AG08395 (cell line): ENCODE measurements at places on chromosomes 2 and 18.

DNA sequence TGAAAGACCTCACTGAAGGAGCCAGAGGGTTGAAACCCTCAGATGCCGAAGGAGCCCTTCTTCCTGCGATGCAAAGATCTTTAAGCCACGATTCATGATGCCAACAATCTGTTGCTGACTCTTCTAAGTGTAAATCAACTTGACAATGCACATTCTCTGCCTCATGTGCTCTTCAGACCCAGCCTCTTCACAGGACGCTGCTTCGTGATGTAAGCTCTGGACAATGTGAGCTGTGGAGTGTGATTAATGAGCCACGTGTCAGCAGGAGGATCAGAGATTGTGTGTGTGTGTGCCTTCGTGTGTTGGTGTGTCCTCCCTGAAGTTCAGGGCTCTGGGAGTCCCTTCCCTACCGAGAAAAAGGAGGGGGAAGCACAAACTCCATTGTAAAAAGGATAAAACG lies 26.5 kb upstream of the TWIST2 start:
- peak; percentile 66 for DNase-seq

DNA sequence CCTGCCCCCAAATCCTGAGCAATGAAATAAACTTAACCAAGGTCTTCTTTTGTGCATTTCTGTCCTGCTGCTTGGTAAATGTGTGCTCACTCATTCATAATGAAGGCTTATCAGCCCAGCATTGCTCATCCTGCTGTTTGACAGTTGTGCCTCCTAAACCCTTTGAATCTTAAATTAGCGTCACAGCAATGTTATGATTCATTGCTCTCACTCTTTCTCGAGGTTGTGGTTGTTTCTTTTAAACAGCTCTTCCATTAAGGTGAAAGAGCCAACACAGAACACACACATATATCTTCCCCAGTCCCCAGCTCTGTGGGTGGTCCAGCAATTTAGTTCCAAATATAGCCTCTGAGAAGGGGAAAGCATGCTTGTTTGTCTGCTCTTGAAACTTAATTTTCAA lies 84.0 kb downstream of the EVA1A start:
- DNase-seq = peak; percentile 19

GRCh38 chr2:168461942-168462331 lies 5.9 kb downstream of the CERS6 start:
- DNase-seq = no peak

GRCh38 chr18:56065086-56065485 lies 477.1 kb upstream of the TCF4 start:
- DNase-seq = no peak

GRCh38 chr2:238133499-238134392 lies 4.7 kb upstream of the KLHL30 start:
- no peak for DNase-seq

DNA sequence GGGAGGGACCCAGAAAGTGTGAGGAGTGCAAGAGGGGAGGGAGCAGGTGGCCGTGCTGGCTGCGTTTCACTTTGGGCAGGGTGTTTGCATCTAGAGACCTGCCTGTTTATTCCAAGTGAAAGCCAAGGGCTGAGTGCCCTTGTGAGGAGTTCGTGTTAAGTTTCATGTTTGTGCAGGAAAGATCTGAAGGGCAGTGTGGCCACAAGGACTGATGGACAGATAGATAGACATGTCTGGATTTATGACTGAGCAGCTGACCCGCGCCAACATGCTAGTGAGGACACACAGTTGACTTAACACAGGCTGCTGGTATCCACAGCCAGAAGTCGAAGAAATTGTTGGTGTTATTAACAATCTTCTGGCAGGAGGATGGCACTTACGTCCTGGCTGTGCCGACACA lies 387.6 kb upstream of the TNP1 start:
- no peak for DNase-seq

DNA sequence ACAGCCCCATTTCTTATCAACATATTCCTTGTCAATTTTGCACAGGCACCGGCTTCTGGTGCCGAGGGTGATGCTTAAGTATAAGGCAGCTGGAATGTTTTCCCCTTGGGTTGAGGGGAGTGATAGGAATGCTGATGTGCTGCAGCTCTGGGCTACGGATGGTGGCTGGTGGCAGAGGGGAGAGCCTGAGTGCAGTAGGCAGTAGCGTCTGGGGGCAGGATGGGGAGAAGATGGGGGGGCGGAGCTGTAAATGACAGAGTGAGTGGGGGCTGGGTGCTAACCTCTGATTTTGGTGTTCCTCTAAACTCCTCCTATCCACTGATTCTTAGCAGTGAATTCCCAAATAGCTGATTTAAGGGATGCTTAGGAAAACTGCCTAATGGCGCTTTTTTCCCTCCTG lies 20.7 kb downstream of the TMEM178A start:
- no peak for DNase-seq

DNA sequence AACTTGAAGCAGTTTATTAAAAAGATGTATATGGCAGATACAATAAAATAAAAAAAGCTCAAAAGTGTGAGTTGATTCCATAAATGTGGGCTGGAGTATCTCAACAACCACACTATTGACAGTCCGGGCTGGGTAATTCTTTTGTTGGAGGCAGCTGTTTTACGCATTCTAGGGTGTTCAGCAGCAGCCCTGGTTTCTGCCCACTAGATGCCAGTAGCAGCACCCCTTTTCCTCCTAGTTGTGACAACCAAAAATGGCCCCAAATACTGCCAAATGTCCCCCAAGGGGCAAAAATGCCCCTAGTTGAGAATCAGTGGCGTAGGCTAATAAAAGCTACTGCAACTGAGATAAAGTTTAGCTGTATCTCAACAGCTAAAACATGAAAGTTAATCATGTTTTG lies 44.8 kb downstream of the CHMP3 start:
- DNase-seq = peak; percentile 10

- DNase-seq = no peak
Observed at GRCh38 chr2:103012590-103012989, 250.8 kb downstream of the TMEM182 start.

DNA sequence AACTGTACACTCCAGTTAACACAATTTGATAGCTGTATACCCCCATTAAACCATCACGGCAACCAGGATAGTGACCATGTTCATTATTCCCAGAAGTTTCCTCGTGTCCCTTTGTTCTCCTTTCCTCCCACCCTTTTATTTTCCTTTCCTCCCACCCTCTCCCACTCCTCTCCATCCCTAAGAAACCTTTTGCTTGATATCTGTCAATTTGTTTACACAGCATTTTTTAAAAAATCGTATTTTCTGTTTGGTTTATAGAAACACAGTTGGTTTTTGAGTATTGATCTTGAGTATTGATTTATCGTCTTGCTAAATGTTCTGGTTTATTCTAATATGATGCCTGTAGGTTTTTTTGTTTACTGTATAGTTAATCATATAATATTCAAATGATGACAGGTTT lies 119.4 kb downstream of the PHLPP1 start:
- no peak for DNase-seq

DNA sequence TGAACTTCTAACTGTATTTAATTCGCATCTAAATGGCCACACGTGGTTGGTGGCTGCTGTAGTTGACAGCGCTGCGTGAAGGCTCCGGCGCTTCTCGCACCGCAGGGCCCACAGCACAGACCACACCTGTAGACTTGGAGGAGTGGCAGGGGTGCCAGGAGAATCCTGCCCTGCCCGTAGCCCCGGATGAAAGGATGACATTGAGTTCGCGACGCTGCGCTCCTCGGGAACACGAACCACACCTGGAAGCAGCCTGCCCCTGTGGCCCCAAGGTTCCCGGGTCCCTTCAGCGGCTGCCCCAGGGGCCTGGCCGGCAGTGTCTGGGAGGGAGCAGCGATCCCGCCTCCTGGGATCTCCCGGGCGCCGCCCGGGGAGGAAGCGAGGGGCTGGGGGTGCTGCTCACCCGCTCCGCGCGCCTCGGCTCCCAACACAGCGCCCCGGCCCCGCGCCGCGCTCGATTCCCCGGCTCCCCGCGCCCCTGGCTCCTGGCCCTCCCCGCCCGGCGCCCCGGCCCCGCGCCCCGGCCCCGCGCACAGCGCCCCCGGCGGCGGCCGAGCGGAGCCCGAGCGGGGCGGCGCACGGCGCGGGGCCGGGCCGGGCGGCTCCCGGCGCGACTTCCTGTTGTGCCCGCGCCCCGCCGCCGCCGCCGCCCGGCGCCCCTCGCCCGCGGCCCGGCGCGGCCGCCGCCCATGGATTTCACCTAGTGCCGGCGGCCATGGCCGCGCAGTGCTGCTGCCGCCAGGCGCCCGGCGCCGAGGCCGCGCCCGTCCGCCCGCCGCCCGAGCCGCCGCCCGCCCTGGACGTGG lies at the start of gene RNPEPL1:
RNPEPL1 (plus strand) TSS at position 613 of the 806 bp plus-strand sequence; CDS start at position 716, 103 bp downstream.
- DNase-seq = peak; percentile 52
